ENCODE measurements at places on chromosomes 6 and 20.

DNA sequence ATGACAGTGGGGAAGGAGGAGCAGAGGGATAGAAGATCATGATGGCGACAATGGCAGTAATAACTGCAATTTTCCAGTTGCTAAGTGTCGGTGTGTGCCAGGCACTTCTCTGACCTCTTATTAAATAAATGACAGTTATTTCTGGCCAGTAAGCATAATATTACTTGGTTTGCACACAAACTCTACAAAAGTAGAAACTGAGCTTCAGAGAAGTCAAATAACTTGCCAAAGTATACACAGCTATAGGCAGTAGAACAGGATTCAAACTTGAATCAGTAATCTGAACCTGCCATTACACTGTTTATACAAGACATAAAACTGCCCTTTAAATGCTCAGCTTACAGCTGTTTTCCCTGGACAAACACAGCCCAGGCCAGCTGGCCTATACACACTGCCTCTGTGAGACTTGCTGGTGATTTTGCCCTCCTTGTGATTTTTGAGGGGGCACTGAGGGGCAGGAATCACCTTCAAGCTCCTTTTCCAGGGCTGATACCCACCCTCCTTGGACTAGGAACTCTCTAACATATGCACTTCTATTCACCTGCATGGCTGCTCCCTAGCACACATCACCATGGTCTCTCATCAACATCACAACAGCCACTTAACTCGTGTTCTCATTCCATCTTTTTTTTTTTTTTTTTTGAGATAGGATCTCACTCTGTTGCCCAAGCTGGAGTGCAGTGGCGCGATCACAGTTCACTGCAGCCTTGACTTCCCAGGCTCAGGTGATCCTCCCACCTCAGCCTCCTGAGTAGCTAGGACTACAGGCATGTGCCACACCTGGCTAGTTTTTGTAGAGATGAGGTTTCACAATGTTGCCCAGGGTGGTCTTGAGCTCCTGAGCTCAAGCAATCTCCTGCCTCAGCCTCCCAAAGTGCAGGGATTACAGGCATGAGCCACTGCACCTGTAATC is 63.6 kb downstream of the SLC23A2 start:
- no peak for ATAC-seq

GRCh38 chr6:100808638-100809275 is 72.4 kb downstream of the ASCC3 start:
- no peak for ATAC-seq

DNA sequence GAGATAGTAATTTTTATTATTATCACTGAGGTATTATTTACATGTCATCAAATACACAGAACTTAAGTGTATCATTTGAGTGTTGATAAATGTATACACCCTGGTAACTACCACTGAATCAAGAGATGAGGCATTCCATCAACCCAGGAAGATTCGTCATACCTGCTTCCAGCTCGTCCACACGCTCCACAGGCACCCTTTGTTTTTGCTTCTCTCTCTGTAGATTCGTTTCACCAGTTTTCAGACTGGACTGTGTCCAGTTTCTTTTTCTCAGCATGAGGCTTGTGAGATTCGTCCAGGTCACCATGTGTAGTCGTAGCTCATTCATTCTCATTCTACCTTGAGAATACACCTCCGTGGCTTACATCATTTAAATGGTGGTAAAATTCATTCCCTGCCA is 64.5 kb downstream of the BFSP1 start:
- no peak for ATAC-seq

GRCh38 chr6:44788387-44788981 is 401.0 kb downstream of the CDC5L start:
- no peak for ATAC-seq

GRCh38 chr20:62739581-62740285 is 31.1 kb downstream of the NTSR1 start:
- ATAC-seq, result peak; percentile 31

DNA sequence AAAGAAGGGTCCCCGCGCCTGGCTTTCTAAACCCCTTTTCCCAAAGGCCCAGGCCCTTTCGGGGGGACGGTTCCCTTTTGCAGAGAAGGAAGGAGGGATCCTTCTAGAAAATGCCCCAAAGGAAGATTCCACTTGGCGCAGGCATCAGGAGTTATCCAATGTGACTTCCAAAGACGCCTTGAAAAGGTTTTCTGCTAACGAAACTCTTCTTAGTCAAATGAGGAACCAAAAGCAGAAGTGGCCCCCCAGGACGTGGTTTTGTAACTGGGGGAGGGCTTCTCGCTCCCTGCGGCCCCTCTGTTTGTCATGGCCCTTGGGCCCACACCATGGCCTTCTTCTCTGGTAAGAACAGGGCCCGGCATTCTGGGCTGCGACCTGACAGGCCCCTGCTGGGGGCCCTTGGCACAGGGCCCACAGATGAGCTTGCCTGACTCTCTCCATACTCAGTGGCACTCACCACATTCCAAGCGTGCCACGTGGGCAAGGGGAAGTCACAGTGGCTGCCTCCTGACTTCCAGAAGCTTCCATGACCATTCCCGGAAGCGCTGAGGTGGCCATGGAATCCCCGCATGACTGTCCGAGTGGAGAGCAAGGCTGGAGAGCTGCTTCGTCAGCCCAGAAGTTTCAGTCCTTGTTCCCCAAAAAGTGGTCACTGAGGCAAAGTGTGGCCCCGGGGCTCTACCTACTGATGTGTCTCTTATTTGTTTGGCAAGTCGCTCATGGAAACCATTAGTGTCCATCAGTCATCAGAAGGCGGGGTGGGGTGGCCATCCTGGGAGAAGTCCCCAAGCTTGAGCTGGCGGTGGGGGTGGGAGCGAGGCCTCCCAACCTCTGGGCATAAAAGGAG is 834 bp upstream of the CTSZ start:
- no peak for ATAC-seq

DNA sequence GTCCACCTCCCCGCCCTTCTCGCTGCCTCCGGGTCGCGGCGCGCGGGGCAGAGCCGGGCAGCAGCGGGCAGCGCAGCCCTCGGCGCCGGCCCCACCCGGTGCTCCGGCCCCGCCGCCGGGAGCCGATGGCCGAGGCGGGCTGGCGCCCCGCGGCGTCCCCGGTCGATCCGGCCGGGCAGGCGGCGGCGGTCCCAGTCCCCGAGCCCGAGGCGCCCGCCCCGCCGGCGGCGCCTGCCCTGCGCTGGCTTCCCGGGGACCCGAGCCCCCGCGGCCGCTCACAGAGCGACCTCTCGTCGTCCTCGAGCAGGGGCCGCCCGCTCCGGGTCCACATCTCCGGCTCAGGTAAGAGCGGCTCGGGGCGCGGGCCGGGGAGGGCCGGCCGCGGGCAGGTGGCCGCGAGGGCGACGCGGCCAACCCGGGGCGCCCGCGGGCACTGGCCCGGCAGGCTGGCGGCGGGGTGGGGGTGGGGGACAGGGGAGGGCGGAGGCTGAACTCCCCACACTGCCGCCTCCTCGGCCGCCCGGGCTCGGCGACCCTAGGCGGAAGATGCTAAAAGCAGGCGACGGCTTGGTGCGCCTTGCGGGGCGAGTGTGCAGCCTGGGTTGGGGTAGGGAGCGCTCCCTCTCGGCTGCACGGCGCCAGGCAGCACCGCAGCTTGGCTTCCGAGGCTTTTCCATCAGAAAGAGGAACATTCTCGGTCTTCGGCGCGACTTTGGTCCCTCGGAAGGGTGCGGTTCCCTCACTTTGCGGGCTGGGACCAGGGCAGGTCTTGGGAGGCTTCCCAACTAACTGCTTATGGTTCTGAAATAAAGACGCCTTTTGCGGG is 25.6 kb upstream of the FUCA2 start:
- peak; percentile 71 for ATAC-seq

DNA sequence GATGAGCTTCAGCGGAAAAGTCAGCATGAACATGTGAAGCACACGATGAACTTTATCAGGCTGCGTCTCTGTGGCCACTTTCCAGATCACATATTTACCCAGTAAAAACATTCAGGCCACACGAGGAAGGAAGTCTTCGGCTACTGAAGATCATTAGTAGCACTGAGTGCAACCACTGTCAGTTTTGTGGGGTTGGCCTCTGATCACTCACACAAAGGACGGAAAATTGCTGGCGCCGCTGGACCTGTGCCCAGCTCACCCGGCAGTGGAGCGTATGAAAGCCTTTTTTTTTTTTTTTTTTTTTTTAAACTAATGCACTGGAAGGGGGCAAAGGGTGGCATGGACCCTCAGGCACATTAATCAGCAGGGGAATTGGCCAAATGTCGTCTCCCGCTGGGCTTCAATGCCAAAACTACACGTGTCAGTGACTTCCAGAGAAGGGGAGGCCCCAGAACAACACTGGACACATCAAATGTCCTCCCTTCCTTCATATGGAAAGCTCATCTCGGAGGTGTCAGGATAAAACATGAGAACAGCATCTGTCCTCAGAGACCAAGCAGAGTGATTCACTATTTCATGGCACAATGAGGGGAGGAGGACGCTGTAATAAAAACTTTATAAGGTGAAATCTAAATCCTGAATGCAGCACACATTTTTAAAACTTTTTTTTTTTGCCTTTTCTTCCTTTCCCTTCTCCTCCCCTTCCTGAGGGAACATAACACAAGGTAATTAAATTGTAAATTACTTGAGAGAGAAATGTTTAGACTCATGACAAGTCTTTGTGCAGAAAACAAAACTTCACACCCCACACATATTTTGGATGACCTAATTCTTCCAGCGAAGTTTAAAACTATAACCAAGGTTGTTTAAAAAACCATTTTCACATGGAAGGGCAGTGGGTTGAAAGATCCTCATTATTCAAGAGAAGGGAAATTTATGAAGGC is 223.4 kb downstream of the FOXC1 start:
- ATAC-seq, result no peak

GRCh38 chr20:36591854-36592641 is 13.5 kb upstream of the RAB5IF start:
- ATAC-seq, result peak; percentile 59

- ATAC-seq, result no peak
Observed at GRCh38 chr6:134307870-134308269, 10.0 kb downstream of the SGK1 start.

- ATAC-seq, result peak; percentile 75
Observed at GRCh38 chr6:15770347-15771143, 107.7 kb upstream of the DTNBP1 start.

GRCh38 chr6:47318236-47318989 is 8.7 kb upstream of the TNFRSF21 start:
- no peak for ATAC-seq

GRCh38 chr6:32635526-32636123 is 1.6 kb upstream of the HLA-DQA1 start:
- no peak for ATAC-seq

DNA sequence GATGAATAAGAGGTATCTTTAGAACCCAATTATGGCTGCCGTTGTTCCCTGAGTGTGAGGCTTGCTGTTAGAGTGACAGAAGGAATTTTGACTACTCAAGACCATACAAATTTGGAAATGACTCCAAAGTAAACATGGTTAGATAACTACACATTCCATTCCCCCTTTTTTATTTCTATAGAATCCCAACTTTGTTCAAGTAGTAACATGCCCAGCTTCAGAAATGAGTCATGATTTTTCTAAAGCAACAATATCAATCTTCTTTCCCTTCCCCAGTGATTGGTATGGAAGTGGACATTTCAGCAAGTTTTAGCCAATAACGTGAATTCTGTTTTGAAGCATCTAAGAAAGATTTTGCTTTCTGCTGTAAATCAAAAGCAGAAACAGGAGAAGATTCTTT is 37.8 kb downstream of the HCRTR2 start:
- ATAC-seq, result no peak

- no peak for ATAC-seq
Observed at GRCh38 chr6:121435444-121436069, at the start of gene GJA1. GJA1 (plus strand) TSS chr6:121435646; CDS start chr6:121446848, 11,202 bp downstream.

DNA sequence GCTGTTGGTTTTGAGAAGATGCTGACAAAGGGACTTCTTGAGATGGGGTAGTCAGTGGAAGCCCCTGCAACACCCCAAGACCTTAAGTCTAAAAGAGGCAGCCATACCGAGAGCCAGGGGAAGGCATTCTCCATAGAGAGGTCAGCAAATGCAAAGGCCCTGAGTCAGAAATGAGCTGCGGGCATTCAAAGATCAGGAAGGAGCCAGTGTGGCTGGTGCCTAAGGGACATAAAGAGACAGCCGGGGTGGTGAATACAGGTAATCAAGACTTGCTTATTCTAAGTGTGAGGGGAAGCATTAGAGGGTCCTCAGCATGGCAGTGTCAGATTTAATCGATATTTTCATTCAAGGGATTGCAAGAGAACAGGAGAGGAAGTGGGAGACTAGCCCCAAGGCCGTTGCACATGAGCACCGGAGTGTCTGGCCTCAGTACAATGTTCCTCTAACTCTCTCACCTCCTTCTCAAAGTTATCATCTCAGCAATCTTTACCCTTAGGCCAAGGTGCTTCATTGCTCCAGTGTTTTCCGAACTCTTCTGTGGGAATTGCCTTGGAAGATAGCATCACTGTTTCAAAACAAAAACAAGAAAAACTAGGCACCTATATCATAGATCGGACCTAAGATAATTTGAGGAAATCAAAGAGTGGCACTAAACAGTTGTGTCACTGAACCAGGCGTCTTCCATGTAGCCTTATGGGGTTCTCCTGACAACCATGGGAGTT is 173.2 kb downstream of the DOK5 start:
- no peak for ATAC-seq

- no peak for ATAC-seq
Observed at GRCh38 chr6:71533939-71534379, 245.3 kb downstream of the OGFRL1 start.

DNA sequence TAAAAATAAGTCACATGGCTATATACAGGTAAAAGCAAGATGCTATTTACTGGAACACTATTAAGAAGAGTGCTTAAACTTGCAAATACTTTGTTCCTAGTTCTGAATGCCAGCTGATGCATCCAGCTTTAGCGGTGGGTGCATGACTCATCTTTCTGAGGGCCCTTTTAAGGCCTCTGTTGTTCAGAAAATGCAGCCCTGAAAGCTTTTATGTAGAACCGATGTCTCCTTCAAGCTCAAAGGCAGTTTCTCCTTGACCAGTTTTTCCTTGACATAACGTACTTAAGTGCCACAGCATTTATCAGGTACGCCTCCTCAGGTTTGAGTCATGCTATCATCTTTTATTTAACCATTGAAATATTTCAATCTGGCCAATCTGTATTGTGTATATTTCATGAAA is 82.8 kb downstream of the MLIP start:
- no peak for ATAC-seq

DNA sequence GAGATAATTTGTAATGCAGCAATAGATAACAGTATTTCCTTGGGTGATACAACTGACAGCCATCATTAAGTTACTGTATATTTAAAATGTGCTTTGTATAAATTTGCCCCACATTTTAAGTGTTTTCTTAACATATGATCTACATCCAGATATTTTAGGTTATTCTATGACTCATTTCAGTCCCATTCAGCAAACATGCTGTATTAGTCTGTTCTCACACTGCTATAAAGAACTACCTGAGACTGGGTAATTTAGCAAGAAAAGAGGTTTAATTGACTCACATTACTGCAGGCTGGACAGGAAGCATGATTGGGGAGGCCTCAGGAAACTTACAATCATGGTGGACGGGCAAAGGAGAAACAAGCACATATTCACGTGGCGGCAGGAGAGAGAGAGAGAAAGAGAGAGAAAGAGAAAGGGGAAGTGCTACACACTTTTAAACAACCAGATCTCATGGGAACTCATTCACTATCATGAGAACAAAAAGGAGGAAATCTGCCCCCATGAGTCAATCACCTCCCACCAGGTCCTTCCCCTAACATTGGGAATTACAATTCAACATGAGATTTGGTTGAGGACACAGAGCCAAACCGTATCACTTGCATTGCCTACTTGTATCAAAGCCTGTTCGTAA is 9.6 kb upstream of the CHD6 start:
- ATAC-seq, result no peak

GRCh38 chr6:89828988-89829471 is 650 bp upstream of the CASP8AP2 start:
- peak; percentile 19 for ATAC-seq

Data from activated CD4-positive, CD25-positive, alpha-beta regulatory T cell treated with anti-CD3 and anti-CD28 coated beads, Interleukin-2, amount 50 U/mL, for 24 hours (primary cell).